Natural killer cell (primary cell): ENCODE measurements at places on chromosomes 7 and 10.

DNA sequence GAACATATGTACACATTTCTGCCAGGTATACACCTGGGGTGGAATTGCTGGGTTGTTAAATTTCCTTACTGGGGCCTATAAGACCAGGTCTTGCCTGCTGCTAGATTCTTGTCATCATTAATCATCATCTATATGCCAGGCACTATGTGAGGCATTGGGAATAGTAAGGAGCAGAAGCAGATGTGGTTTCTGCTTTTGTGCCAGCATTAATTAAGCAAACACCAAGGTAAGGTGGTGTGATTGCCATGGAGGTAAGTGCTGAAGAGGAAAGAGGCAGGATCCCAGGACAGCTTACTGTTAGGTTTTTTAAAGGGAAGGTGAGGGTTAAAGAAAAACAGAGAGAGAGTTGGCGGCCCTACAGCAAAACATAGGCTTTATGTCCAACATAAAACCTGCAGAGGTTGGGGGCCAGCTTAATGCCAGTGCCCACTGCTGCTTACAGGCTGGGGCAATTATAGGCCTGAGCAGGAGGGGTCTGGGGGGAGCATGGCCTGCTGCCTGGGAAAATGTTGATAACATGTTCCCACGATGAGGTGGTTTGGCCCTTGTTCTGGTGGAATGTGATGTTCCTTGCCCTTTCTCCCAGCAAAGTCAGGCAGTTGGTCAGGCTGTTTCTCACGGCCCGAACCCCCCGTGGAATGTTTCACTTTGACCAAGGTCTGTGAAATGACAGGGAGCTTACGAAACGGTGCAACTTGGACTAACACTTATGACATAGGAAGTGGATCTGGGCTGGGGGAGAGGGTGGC lies 93.9 kb downstream of the RBM20 start:
- no peak overlapping the region for H3K4me3 ChIP-seq
- H3K36me3 ChIP-seq, result no peaks in the 10 kb centered on the region
- DNase-seq, result no peak

DNA sequence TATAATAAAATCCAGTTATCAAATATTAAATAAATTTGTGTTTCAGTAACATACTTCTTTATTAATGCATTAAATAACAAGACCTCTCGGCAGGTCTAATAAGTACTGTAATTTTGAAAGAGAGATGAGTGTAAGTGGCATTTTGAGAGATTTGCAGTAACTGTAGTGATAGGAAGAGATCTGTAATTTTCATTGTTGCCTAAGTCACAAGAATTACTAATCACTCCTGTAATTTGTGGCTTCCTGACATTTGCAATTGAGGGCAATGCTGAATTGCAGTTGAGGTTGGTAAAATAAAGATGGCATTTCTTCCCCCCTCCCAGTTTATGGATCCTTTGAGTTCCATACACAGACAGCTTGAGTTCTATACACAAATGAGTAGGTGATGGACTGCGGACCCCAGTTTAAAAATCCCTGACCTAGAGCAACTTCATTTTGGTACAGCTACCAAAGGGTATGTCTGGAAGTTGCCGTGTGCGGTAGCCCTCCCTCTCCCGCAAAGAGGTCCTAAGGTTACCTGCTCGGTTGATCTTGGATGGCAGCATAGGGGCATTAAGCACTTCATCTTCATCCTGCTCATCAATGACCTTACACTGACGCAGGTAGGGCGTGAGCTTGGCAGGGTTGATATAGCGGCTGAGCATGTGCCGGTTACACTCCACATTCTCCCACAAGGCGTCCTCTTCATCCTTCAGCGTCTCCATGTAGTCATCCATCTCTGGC lies 96.4 kb downstream of the CARD11 start:
- H3K4me3 ChIP-seq, result no peak overlapping the region
- peaks cover 3% of the 10 kb centered on the region for H3K4me1 ChIP-seq
- no peak for DNase-seq
- H3K36me3 ChIP-seq, result peaks cover 52% of the 10 kb centered on the region

DNA sequence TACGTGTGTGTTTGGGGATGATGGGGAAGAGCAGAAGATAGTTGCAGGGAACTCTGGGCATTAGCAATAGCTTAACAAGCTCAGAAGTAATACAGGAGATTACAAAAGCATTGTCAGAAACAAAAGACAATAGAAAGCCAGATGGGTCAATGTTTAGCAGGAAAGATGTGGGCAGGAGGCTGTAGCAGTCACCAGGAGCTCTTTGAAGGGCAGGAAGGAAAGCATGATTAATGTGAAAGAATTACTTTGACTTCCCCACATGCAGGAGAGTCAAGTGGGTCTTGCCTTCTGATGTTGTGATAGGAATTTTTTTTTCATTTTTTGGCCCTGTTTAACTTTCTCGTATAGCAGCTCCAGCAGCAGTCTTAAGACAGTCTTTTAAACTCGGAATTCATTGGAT lies 6.0 kb upstream of the SMNDC1 start:
- peaks cover 4% of the 10 kb centered on the region for H3K4me1 ChIP-seq
- H3K36me3 ChIP-seq, result no peaks in the 10 kb centered on the region
- no peaks in the 10 kb centered on the region for H3K27me3 ChIP-seq
- no peak overlapping the region for H3K4me3 ChIP-seq

DNA sequence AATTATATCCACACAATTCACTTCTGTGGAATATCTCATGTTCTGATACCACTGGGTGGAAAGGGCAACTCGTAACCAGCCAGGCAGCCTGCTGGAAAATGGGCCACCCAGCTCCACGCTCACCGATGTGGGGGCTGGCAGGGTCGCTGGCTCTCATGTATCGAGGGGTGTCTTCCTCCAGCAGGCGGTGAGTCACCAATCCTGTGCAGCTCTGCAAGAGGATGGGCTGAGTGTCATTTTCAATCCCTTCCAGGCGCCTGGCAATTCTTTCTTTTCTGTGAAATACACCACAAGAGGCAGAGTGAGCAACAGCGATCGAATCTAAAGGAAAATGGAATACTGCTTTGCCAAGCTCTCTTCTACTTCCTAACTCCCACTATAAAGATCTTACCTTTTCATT lies 80.1 kb downstream of the SVIL start:
- no peak overlapping the region for H3K4me3 ChIP-seq
- H3K27ac ChIP-seq, result no peak overlapping the region
- peaks cover 16% of the 10 kb centered on the region for H3K36me3 ChIP-seq
- no peak for DNase-seq

GRCh38 chr7:38242814-38243213 lies 30.6 kb downstream of the TARP start:
- H3K27ac ChIP-seq, result peak overlapping the region; percentile 73
- H3K36me3 ChIP-seq, result peaks cover 73% of the 10 kb centered on the region
- no peaks in the 10 kb centered on the region for H3K27me3 ChIP-seq

DNA sequence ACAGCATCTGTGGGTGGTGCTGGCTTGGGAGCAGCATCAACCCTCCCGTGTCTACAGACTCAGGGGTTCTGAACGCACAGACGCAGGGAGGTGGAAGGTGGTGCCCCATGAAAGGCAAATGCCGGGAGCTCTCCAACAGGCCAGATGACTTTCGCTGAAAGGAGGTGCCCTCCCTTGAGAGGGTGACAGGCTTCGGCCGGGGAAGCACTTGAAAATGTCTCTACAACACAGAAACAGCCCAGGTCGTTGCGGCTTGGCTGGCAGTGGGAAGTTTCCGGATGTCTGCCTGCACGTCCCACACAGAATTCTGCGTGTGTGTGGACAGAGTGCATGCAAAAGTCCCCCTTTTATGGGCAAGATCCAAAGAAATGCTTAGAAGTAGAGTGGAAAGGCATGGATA lies 239.6 kb downstream of the SKAP2 start:
- H3K4me1 ChIP-seq, result no peaks in the 10 kb centered on the region
- no peak overlapping the region for H3K27ac ChIP-seq
- DNase-seq, result no peak

- DNase-seq, result no peak
- no peaks in the 10 kb centered on the region for H3K36me3 ChIP-seq
- no peaks in the 10 kb centered on the region for H3K4me1 ChIP-seq
- no peak overlapping the region for H3K4me3 ChIP-seq
- H3K27me3 ChIP-seq, result no peaks in the 10 kb centered on the region
Measured at GRCh38 chr7:8638076-8638475, 204.7 kb downstream of the NXPH1 start.

DNA sequence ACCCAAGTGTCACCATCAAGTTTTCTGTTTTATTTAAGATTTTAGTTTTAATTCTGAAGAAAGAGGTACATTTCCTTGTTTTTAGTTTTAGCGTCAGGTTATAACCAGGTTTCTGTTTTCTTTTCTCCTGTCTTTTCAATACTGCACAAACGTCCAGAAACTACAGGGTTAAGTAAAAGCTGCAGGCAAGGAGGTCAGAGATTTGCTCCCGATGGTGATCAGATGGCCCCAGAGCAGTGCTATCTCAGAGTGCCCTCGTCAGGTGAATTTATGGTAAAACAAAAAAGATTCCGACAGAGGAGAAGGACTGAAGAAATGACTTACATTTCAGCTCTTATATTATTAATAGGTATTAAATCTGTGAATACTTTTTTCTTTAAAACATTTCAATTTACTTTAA lies 128.2 kb downstream of the STRA8 start:
- H3K4me3 ChIP-seq, result no peak overlapping the region
- no peak overlapping the region for H3K27ac ChIP-seq
- no peak for DNase-seq
- no peaks in the 10 kb centered on the region for H3K4me1 ChIP-seq

- no peaks in the 10 kb centered on the region for H3K36me3 ChIP-seq
- no peaks in the 10 kb centered on the region for H3K4me1 ChIP-seq
- DNase-seq, result no peak
- H3K4me3 ChIP-seq, result no peak overlapping the region
- no peak overlapping the region for H3K27ac ChIP-seq
- peaks cover 2% of the 10 kb centered on the region for H3K27me3 ChIP-seq
Measured at GRCh38 chr10:118571123-118571522, 24.3 kb downstream of the PRLHR start.

DNA sequence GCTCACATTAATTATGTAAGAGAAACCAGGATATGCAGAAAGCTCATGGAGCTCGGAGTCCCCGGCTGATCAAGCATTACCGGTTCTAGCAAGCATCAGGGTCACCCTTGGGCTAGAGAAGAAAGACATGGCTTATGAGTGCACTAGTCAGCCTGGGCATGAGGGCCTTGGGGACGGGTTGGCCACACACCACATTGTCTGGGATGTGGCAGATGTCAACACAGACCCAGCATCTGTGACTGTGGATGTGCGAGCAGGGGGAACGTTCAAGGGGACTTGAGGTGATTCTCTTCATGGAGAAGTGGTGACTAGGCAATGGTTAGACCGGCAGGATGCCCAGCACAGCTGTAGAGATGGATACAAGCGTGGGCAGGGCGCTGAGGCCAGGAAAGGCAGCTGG lies 13.7 kb downstream of the ZMIZ2 start:
- H3K27ac ChIP-seq, result no peak overlapping the region
- no peak for DNase-seq
- no peaks in the 10 kb centered on the region for H3K27me3 ChIP-seq
- no peak overlapping the region for H3K4me3 ChIP-seq
- H3K4me1 ChIP-seq, result peaks cover 3% of the 10 kb centered on the region

- H3K36me3 ChIP-seq, result no peaks in the 10 kb centered on the region
- no peak for DNase-seq
- no peak overlapping the region for H3K27ac ChIP-seq
Measured at GRCh38 chr10:74453169-74453568, 302.1 kb downstream of the ADK start.

GRCh38 chr10:108673741-108674140 lies 1249.6 kb downstream of the XPNPEP1 start:
- H3K4me1 ChIP-seq, result no peaks in the 10 kb centered on the region
- H3K4me3 ChIP-seq, result no peak overlapping the region
- H3K36me3 ChIP-seq, result no peaks in the 10 kb centered on the region
- H3K27ac ChIP-seq, result no peak overlapping the region

DNA sequence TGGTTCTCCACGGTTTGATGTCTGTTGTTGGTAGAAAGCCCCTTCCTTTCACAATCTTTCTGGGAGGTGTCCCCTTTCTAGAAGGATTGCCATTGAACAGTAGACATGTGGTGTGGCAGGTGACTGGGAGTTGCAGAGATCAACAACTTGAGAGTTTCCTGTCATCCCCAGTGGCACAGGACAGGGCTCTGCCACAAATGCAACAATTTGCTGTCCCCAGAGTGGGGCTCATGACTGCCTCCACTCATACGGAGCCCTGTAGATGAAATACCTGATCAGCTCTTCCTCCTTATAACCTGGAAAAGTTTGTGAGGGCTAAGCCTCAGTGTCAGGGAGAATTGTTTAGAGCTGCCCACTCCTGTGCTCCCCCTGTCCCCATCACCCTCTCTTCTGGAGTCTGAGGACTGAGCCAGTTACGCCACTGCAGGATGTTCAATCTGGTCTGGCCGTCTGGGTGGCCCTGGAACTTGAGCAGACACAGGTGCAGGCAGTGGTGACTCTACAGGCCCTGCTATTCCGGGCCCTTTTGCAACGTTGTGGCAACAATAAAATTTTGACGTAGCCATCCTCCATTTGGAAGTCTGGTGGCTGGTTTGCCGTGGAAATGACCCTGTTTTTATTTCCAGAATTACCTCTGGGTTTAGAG lies 6.5 kb downstream of the DBNL start:
- no peaks in the 10 kb centered on the region for H3K27me3 ChIP-seq
- peaks cover 49% of the 10 kb centered on the region for H3K36me3 ChIP-seq
- H3K4me1 ChIP-seq, result peaks cover 38% of the 10 kb centered on the region
- no peak overlapping the region for H3K27ac ChIP-seq
- no peak for DNase-seq

DNA sequence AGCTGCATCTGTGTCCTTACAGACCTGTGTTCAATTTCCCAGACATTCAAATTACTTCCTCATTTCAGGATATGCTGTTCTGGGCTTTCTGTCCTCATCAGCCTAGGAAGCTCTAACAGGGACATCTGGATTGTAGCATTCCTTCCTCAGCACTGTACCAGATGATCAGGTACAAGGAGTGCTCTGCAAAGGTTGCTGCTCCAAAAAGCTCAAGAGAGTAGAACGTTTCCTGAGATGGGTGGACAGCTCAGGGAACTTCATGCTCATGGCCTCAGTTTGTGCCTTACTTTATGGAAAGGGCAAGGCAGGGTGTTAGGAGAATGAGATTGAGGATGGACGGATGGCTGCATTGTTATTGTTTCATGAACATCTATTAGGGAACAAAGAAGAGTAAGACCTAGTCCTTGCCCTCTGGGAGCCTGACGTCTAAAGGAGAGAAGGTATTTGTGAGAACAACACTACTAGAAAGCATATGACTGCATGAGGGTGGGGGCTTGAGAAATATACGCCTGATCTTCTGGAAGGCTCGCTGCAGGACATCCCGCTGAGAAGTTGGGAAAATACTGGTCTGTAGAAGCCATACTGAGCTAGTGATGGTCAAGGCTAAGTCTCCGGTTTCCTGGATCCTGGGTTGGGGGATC lies 10.5 kb upstream of the ZNF212 start:
- H3K4me3 ChIP-seq, result no peak overlapping the region
- no peaks in the 10 kb centered on the region for H3K36me3 ChIP-seq
- H3K27ac ChIP-seq, result no peak overlapping the region
- no peak for DNase-seq
- peaks cover 2% of the 10 kb centered on the region for H3K27me3 ChIP-seq
- H3K4me1 ChIP-seq, result no peaks in the 10 kb centered on the region

DNA sequence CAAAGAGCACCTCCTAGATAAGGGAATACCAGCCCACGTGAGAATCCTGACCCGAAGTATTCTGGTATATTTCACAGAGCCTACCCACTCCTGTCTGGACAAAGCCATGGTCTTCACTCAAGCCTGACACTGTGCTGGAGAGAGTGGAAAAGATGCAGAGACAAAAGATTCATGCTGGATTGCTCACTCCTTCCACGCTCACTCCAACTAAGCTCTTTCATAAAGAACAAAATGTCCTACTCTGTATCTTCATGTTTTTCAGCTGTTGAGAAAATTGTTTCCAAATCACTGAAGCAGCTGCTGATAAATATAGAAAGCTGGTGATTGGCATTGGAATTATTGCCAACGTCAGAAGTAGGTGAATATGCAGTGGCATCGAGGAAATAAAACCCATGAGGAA lies 106.0 kb downstream of the ABLIM1 start:
- no peak for DNase-seq
- no peak overlapping the region for H3K27ac ChIP-seq
- H3K4me1 ChIP-seq, result peaks cover 11% of the 10 kb centered on the region
